ENCODE measurements at places on chromosomes 13 and 19. TPM values are rescaled to one million over a fixed set of nuclear protein-coding genes. Genes with fewer than 3 reads are reported as not detected.
A peak's percentile ranks its signal among the peaks of the same experiment; 100 is the strongest.

ZNF180 gene
- 12.2 TPM for total RNA-seq

FGF21 gene
- not detected for total RNA-seq

MBD3L3 gene
- total RNA-seq = not detected

RB1 gene
- 27.1 TPM for total RNA-seq

GRCh38 chr19:38683393-38684077 lies 36.1 kb downstream of the ACTN4 start:
- no peaks in the 10 kb centered on the region for H3K27me3 ChIP-seq
- peak; percentile 77 for DNase-seq
- H3K27ac ChIP-seq = peak overlapping the region; percentile 85
- H3K36me3 ChIP-seq = peaks cover 10% of the 10 kb centered on the region

- no peak for DNase-seq
- H3K27me3 ChIP-seq = no peaks in the 10 kb centered on the region
- H3K4me3 ChIP-seq = no peak overlapping the region
- H3K36me3 ChIP-seq = no peaks in the 10 kb centered on the region
- no peak overlapping the region for H3K27ac ChIP-seq
These were observed 36.8 kb upstream of the TPM4 start for GRCh38 chr19:16039545-16039944.

DNA sequence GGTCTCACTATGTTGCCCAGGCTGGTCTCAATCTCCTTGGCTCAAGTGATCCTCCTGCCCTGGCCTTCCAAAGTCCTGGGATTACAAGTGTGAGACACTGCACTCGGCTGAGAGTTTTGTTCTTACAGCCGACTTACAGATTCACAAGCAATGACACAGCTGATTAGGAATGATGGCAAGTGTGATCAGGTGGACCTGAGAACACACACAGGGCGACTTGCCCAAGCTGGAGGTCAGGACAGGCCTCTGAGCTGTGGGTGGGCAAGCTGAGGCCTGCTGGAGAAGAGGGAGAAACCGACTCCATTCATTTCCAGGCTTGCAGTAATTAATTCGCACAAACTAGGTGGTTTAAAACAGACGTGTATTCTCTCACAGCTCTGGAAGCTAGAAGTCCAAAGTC lies 8.1 kb upstream of the ATG4D start:
- H3K4me1 ChIP-seq = no peaks in the 10 kb centered on the region
- H3K27me3 ChIP-seq = no peaks in the 10 kb centered on the region
- no peaks in the 10 kb centered on the region for H3K36me3 ChIP-seq
- H3K4me3 ChIP-seq = no peak overlapping the region
- H3K27ac ChIP-seq = no peak overlapping the region
- no peak for DNase-seq

DNA sequence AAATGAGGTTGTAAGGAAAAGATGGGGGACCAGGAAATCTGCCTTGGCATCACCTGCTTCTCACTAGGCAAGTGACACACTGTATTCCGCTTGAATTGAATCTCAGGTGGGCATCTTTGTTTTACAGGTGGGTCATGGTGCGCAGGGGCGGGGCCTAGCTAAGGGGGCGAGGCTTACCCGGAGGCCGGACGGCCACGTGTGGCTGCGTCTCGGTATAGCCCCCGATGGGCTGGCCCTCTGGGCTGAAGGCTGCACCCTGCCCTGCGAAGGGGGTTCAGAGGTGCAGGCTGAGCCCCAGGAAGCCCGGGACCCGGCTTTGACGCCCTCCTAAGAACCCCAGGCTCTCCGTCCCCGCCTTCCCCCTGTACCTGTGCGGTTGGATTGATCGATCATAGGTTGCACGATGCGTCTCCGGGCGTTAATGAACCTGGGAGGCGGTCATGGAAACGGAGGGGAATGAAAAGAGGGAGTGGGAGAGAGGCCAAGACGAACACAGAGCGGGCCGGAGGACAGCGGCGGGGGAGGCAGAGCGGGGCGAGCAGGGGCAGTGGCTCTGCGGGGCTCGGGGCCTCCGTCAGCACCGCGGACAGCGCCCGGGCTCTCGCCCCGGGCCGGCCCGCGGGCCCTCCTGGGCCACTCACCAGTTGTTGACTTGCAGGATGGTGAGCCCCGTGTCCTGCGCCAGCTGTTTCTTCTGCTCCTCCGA lies 12.5 kb downstream of the MEIS3 start:
- DNase-seq = no peak
- no peaks in the 10 kb centered on the region for H3K27me3 ChIP-seq
- no peak overlapping the region for H3K27ac ChIP-seq
- H3K4me3 ChIP-seq = no peak overlapping the region
- no peaks in the 10 kb centered on the region for H3K36me3 ChIP-seq

- H3K27ac ChIP-seq = no peak overlapping the region
- H3K36me3 ChIP-seq = no peaks in the 10 kb centered on the region
- no peaks in the 10 kb centered on the region for H3K27me3 ChIP-seq
- no peak for DNase-seq
These were observed 22.1 kb downstream of the ADGRL1 start for GRCh38 chr19:14183741-14184350.
